Smooth muscle cell of the coronary artery (primary cell): ENCODE measurements at places on chromosomes 11 and 22. TPM values are rescaled to one million over a fixed set of nuclear protein-coding genes. Genes with fewer than 3 reads are reported as not detected.

GAS2 gene
- 0.59 and 0.68 TPM in 2 replicates for total RNA-seq

LRRC74B gene
- total RNA-seq: not detected in 2 replicates

AMPD3 gene
- 0.23 and 4.4 TPM in 2 replicates for total RNA-seq

TEX54 gene
- total RNA-seq: not detected in 2 replicates

SLC5A4 gene
- not detected in 2 replicates for total RNA-seq

SLC17A6 gene
- not detected in 2 replicates for total RNA-seq

OR51B6 gene
- total RNA-seq: not detected in 2 replicates

SPA17 gene
- 7.8 and 10.1 TPM in 2 replicates for total RNA-seq

RAG2 gene
- total RNA-seq: not detected in 2 replicates

JAML gene
- total RNA-seq: not detected in 2 replicates
